Activated CD4-positive, alpha-beta T cell treated with anti-CD3 and anti-CD28 coated beads for 1 hour (primary cell): ENCODE measurements at places on chromosomes 3 and 15.

GRCh38 chr3:3101660-3102458, 8.3 kb downstream of the IL5RA start:
- DNase-seq, result no peak

DNA sequence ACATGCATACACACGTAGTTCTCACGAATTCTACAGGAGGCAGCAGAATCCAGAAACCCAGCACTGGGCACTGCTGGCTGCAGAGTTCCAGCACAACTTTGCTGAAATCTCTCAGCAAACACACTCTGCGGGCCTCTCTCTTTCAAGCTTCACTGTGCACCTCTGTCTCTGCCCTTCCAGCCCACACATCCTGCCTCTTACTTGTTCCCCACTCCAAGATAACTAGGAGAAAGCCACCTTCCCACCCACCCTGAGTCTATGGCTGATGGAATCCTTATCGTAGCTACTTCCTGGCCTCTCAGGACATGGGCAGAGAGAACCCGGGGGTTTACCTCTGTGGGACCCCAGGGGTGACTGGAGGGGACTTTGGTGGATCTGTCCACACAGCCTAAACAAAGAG, 11.9 kb downstream of the ANP32A start:
- DNase-seq, result no peak

GRCh38 chr15:56916825-56917477, 1.5 kb upstream of the TCF12 start:
- DNase-seq, result no peak

- no peak for DNase-seq
Observed at GRCh38 chr3:186239321-186239720, 122.7 kb downstream of the DGKG start.

DNA sequence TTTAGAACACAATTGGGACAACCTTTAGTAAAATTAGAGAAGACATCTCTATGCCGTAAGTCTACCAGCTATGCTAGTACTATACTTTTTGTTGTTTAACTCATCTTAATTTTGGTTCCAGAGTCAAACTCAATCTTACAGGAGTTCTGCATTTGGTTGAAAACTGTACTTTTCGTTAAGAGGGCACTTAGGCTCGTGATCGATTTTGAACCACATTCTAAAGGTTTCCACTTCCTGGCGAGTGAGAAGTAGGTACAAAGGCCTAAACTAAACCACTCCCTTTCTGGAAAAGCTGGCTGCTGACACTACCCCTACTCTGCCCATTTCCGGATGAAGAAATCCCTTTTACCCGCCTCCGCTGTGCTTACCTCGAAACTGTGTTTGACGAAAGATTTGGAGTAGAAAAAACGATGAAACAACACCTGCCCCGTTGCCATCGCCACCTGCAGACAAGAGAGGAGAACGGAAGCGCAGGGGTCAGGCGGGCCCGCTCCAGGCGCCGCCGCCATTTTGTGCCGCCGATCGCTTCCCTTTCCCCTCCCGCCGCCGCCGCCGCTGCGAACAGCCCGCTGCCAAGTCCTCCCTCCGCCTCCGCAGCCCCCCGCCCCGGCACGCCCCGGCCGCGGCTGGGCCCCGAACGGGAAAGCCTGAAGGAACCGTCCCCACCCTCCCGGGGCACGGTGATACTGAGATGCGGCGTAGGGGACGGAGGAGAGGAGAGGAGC, 748 bp downstream of the CCNL1 start:
- peak; percentile 68 for DNase-seq

DNA sequence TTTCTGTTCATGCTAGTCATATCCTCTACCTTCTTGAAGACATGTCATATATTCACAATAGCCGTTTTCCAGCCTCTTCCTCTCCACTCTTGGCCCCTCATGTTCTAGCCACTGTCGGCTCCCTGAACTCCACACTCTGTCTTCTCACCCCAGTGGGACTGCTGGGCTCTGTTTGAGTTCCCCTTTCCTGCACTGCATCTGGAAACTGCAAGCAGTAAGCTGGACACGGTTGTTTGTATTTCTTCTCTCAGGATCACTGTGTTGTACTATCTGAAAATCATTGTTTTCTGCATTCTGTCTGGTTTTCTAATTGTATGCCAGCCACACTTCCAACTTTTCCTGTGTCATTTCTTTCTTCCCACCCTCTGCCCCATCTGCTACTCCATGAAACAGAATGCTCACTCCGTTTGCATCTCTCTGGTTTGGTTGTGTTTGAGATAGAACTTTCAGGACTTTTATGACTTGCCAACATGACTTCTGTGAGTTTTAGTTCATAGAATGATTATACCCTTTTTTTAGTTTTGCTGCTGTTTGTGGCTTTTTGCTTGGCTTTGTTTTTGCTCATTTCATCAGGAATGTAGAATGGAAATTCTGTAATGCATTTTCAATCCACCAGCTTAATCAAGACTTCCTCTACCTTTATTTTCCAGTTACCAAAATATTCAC, 192.3 kb downstream of the PLCL2 start:
- no peak for DNase-seq

DNA sequence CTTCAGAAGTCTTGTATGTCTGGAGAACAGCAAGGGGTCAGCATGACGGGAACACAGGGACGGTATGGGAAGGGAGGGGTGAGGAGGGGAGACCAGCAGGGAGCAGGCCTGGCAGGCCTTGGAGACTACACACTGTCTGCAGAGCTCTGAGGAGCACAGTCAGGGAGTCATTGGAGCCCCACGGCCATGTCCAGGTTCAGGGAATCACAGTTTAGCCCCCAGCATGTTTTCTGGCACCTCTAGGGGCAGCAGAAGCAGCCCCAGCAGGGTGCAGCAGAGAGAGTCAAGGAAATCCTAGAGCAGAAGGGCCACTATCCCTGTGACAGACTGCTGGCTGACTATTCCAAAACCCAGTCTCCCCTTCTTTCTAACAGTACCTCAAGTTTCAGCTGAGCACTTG, 3.2 kb downstream of the LAMP3 start:
- no peak for DNase-seq

- no peak for DNase-seq
Observed at GRCh38 chr15:66775127-66776105, 73.4 kb downstream of the SMAD6 start.

DNA sequence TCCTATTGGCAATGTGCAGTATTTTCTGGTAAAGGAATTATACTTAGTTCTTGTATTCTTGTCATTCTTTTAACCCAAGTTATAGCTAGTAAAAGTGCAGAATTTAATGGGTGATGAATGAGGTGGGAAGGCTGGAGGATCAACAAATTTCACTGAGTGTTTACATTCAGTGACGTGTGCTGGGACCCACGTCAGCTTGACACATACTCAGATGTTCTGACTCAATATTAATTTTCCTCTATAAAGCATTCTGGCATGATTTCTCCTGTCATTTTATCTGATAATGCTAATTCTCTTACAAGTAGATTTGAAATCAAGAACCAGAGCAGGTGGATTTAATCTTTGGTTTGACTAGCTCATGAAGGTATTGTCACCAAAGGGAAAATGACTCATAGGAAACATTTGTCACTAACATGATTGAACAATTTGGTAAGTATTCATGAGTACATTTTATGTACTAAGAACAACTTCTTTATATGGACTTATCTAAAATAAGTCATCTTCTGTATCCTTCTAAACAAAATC, 71.0 kb upstream of the SYNPR start:
- no peak for DNase-seq

- no peak for DNase-seq
Observed at GRCh38 chr3:195201295-195201694, 69.7 kb downstream of the XXYLT1 start.

- DNase-seq, result no peak
Observed at GRCh38 chr3:47348411-47349154, 32.2 kb upstream of the PTPN23 start.

DNA sequence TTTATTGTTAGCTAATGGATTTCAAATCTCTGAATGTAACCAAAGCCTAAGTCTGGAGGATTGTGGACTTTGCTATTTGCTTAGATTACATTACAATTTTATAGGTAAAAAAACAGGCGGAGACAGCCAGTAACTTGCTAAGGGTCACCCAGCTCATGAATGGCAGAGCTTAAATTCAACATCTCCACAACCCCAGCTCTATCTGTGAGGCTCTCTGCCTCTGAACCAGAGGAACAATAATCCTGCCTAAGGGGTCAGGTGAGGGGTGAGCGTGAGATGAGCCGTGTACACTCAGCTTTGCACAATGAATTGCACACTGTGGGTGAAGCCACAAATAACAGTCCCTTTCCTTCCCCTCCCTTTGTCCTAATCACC, 69.8 kb upstream of the SPATA12 start:
- no peak for DNase-seq

DNA sequence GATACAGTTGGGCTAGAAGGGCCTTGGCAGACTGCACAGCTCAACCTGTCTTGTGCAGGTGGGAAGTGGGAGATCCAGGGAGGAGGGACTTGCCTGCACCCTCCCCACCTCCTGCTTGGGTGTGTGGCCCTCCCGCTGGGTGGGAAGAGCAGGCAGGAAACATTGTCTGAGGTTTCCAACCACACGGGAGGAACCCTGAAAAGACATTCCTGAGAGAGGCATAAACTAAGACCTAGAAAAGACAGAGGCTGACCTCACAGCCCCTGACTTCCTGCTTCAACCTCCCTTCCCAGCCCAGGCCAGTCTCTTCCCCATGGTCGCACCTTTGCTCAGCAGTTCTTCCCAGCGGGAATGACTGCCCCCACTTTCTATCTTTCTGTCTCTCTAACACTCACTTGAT, 46.3 kb upstream of the INSYN1 start:
- DNase-seq, result no peak

- DNase-seq, result no peak
Observed at GRCh38 chr3:40680685-40681657, 156.2 kb downstream of the ZNF621 start.

GRCh38 chr15:85551221-85551832, 170.9 kb downstream of the AKAP13 start:
- DNase-seq, result no peak

GRCh38 chr3:15645246-15645645, 43.7 kb downstream of the BTD start:
- no peak for DNase-seq

DNA sequence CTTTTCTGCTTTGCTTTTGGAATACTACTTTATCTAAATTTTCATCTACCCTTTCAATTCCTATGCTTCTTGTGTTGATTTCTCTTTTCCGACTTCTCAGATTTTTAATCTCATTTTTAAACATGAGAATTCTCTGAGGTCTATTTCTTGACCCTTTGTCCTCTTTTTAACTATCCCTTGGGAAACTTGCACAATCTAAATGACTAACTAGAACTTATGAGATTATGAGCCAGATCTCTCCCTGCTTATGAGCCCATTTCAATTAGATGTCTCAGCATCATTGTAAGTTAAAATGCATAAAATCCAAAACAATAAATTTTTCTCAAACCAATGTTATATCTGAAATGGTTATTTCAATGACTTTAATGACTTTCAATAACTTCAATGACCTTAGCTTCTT, 296.9 kb upstream of the AGTR1 start:
- DNase-seq, result no peak

- DNase-seq, result peak; percentile 22
Observed at GRCh38 chr15:74543583-74543982, 2.6 kb downstream of the ARID3B start.

DNA sequence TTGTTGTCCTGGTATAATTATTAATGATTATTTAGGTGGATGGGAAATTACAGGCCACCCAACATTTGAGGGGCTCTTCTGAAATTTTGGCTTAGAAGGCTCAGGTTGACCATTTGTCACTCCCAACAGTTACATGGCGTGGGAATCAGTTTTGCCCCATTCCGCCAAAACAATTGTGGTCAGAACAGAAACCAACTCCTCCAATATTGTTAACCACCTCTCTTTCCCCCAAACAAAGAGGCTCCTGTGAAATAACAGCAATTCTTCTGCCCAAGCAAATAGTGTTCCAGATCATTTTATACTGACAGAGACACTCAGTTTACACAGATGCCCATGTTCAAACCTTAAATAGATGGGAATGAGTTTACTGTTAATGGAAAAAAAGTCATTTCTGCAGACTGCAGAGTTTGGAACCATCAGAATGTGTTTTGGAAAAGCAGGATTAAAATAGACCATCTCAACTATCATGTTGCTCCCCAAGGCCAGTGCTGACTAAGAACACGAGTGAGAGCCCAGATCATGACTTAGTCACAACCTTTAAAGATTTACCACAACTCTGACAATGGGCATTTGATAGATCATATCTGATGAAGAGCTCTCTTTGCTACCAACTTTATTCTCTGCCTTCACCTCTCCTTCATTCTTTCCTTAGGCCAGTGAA, 102.1 kb downstream of the DUT start:
- no peak for DNase-seq

- DNase-seq, result no peak
Observed at GRCh38 chr3:182435860-182436259, 357.4 kb upstream of the ATP11B start.

DNA sequence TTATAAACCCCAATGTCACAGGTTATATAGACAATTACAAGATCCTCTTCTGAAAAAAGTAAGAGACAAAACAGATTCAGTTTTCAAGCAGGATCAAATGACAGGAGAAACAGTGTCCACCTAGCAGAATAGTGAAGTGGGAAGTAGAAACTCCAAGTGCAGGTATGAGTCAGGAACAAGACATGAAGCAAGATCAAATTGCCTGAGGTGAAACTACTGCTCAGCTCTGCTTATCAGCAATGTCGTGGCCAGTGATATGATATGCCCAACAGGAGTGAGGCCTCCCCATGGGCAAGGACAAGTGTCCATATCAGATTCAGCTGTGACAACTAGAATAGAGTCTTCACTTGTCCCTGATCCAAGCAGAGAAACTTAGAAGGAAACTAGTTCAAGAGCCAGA, 100.0 kb downstream of the ZMAT3 start:
- DNase-seq, result no peak

DNA sequence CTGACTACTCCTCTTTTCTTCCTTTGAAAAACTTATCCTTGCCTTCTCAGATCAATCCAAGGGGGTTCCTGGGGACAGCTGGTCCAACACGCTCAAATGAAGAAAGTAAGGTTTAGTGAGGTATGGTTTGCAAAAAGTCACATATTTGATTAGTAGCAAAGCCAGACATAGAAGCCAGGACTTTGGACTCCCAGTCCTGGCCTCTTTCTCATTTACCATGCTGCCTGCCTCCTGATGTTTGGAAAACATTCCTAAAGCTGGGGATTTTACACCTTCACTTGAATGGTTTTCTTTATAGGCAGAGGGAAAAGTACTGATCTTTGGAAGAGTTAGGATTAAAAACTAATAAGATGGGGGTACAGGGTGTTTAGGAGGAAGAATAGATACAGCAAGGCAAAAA, 14.6 kb downstream of the POPDC2 start:
- no peak for DNase-seq

GRCh38 chr15:62164396-62165103, 535 bp downstream of the C2CD4B start:
- DNase-seq, result no peak
